ENCODE measurements at places on chromosomes 2 and 18. TPM values are rescaled to one million over a fixed set of nuclear protein-coding genes. Genes with fewer than 3 reads are reported as not detected.

DNA sequence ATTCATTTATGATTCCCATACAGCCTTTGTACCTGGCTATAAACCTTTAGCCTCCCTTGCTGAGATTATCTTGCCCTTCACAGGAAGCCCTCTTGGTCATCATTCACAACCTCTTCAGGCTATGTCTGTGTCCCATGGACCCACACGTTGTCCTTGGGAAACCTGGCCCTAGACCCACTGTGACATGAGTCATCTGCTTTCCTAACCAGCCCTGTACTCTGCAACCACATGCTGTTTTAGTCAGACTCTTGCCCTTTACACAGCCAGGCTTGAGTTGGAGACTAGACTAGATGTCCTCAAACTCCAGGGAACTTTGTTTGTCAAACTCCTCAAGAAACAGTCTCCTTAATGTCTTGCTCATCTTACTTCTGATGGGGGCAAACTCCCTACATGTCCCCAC, 229.3 kb upstream of the ZSWIM2 start:
- H3K27ac ChIP-seq = no peak overlapping the region
- H3K4me1 ChIP-seq = no peaks in the 10 kb centered on the region
- no peaks in the 10 kb centered on the region for H3K27me3 ChIP-seq
- DNase-seq = no peak
- H3K36me3 ChIP-seq = no peaks in the 10 kb centered on the region
- no peak overlapping the region for H3K4me3 ChIP-seq

GRCh38 chr2:105796791-105797190, 52.1 kb downstream of the NCK2 start:
- H3K4me1 ChIP-seq = peaks cover 71% of the 10 kb centered on the region
- H3K4me3 ChIP-seq = no peak overlapping the region
- H3K36me3 ChIP-seq = no peaks in the 10 kb centered on the region
- no peaks in the 10 kb centered on the region for H3K27me3 ChIP-seq

DNA sequence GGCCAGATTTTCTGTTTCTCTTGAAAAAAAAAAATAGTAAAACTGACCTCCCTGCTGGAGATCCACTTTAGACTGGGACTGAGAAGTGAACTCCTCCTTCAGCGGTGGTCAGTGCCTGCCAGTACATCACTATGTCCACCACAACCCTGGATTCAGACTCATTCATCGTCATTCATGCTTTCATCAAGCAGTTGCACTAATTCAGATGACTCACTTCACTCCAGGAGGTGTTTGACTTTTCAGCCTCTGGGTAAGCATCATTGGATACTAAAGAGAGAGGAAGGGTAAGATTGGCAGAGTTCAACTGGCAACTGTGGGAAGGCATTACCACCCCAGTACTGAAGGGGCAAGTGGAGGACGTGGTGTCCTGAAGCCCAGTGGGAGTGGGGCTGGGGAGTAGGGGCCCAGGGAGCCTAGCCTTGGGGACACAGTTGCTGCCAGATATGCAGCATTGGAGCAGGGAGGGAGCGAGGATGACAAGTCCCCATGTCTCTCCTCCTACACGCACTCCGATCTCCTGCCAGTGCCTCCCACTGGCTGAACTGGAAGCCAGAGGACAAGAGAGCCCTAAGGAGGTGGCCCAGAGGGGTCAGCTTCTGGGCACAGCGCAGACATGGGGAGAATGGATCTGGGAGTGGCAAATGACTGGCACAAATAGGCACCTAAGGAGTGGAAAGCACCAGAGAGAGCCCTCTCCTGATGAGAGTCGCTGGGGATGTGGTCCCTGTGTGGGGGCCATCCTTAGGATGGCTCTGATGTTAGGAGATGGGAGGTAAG, 111.1 kb downstream of the TGFA start:
- no peak for DNase-seq
- H3K27ac ChIP-seq = no peak overlapping the region
- H3K36me3 ChIP-seq = no peaks in the 10 kb centered on the region
- no peak overlapping the region for H3K4me3 ChIP-seq
- H3K27me3 ChIP-seq = no peaks in the 10 kb centered on the region

DNA sequence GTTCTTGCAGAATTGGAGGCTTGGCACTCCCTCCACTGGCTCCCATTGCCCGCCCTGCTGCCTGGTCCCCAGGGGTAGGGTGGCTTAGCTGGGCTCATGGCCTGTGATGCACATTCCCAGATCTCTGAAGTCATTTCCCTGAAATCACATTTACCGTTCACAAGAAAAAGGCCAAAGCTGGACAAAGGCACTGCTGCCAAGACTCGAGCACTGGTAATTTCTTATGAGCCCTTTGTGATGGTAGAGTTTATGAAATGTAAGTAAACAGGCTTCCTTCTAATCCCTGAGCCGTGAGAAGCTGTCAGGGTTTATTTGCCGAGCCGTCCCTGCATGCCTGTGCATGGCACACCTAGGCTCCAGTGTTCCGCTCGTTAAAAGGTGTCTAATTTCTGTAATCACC, 247.2 kb upstream of the EPAS1 start:
- H3K27me3 ChIP-seq = no peaks in the 10 kb centered on the region
- peaks cover 4% of the 10 kb centered on the region for H3K4me1 ChIP-seq
- peaks cover 10% of the 10 kb centered on the region for H3K36me3 ChIP-seq
- DNase-seq = no peak

DNA sequence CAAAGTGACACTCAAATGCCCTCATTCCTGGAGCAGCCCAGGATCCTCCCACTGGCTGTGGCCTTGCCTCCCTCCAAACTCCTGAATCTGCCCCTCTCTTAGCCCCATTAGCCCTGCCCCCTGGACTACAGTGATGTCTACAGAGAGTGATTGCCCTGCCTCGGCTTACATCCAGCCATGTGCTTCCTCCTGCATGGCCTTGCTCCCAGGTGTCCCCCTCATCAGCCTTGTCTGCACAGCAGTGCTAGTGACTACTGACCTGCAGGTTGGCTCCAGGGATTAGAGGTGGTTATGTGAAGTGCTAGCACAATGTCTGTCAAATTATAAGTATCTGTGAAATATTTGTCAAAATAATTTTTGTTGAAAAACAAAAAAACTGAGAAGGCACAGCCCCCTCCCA, 259.1 kb upstream of the MYT1L start:
- H3K27me3 ChIP-seq = no peaks in the 10 kb centered on the region
- no peak for DNase-seq
- H3K4me1 ChIP-seq = no peaks in the 10 kb centered on the region
- no peak overlapping the region for H3K27ac ChIP-seq

- no peaks in the 10 kb centered on the region for H3K27me3 ChIP-seq
- DNase-seq = no peak
- H3K4me3 ChIP-seq = no peak overlapping the region
- H3K4me1 ChIP-seq = peaks cover 6% of the 10 kb centered on the region
- H3K36me3 ChIP-seq = no peaks in the 10 kb centered on the region
- no peak overlapping the region for H3K27ac ChIP-seq
These were observed 29.1 kb upstream of the EPC2 start for GRCh38 chr2:148615381-148615841.

DNA sequence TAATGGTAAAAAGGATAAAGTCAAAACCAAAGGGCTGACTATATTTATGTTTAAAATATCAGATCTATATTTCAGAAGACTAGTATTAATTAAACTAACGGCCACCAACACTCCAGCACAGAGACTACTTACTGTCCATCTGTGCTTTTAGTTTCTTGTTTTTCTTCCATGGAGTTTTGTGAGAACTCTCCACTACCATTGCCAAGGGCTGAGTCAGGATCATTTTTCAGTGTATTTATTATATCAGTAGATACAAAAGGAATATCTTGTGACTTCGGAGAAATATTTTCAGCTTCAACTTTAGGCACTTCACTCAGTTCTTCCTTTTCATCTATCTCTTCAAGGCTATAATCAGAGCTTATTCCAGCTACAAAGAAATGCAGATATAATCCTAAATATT, 79.1 kb upstream of the GRB14 start:
- no peaks in the 10 kb centered on the region for H3K4me1 ChIP-seq
- H3K27ac ChIP-seq = no peak overlapping the region
- H3K27me3 ChIP-seq = no peaks in the 10 kb centered on the region

GRCh38 chr2:71696381-71696780, 243.0 kb downstream of the DYSF start:
- peaks cover 13% of the 10 kb centered on the region for H3K4me1 ChIP-seq
- no peaks in the 10 kb centered on the region for H3K27me3 ChIP-seq
- DNase-seq = no peak
- no peak overlapping the region for H3K4me3 ChIP-seq
- no peaks in the 10 kb centered on the region for H3K36me3 ChIP-seq
- no peak overlapping the region for H3K27ac ChIP-seq

GRCh38 chr2:132667706-132668105, 2.3 kb downstream of the LYPD1 start:
- H3K4me3 ChIP-seq = no peak overlapping the region
- peaks cover 9% of the 10 kb centered on the region for H3K27me3 ChIP-seq
- peaks cover 36% of the 10 kb centered on the region for H3K4me1 ChIP-seq
- no peaks in the 10 kb centered on the region for H3K36me3 ChIP-seq
- DNase-seq = no peak

DNA sequence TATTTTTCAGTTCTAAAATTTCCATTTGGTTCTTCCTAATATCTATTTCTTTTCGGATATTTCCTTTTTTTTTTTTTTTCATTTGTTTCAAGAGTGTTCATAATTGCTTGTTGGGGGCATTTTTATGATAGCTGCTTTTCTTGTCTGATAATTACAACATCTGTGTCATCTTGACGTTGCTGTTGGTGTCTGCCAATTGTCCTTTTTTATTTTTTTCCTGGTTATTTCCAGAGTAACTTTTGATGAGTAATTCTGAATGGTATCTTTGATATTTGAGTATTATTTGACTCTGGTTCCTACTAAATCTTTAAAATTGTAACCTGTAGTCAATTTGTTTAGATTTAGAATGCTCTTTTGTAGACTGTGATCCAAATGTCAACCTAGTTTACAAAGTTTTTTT, 51.3 kb upstream of the CHRNA1 start:
- no peak for DNase-seq
- no peaks in the 10 kb centered on the region for H3K4me1 ChIP-seq
- no peak overlapping the region for H3K4me3 ChIP-seq
- H3K36me3 ChIP-seq = no peaks in the 10 kb centered on the region

MRO gene
- total RNA-seq = 0.82 TPM

CFAP65 gene
- not detected for total RNA-seq

All from esophagus squamous epithelium (tissue), 5 donors.